ENCODE measurements at places on chromosomes 1 and 21.

GRCh38 chr1:20191266-20191825 is 5.0 kb upstream of the PLA2G2C start:
- no peak for DNase-seq

- DNase-seq = no peak
These were observed 22.8 kb downstream of the HFM1 start for GRCh38 chr1:91381844-91382243.

DNA sequence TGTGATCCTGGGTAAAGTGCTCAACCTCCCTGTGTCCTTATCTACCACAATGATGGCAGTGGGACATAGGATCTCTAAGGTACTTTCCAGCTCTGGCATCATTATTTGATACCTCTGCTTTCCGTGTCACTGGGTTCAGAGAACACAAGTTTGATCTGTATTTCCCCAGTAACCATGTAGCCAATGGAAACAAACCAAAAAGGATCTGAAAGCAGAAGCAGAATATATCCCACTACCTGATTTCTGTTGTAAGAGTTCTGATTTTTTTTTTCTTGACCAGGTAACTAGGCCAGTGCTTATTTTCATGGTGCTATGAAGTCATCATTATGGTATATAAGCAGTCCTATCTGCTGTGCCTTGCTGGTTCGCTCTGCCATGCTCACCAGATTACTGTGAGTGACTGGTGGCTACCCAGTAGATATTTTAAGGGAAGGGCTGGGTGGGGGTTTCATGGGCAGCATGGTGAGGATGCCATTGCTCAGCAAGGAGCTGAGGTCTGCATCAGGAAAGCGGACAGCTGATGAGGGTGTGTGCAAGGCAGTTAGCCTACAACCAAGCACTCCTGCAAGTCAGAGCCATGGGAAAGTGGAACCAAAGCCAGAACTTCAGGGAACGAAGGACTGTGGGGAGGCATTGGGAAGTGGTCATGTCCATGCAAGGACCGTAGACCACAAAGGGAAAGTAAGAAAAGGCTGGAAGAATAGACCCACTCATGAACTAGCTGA is 104.9 kb upstream of the EDEM3 start:
- no peak for DNase-seq

GRCh38 chr1:48969971-48970370 is 193.3 kb upstream of the BEND5 start:
- DNase-seq = no peak

DNA sequence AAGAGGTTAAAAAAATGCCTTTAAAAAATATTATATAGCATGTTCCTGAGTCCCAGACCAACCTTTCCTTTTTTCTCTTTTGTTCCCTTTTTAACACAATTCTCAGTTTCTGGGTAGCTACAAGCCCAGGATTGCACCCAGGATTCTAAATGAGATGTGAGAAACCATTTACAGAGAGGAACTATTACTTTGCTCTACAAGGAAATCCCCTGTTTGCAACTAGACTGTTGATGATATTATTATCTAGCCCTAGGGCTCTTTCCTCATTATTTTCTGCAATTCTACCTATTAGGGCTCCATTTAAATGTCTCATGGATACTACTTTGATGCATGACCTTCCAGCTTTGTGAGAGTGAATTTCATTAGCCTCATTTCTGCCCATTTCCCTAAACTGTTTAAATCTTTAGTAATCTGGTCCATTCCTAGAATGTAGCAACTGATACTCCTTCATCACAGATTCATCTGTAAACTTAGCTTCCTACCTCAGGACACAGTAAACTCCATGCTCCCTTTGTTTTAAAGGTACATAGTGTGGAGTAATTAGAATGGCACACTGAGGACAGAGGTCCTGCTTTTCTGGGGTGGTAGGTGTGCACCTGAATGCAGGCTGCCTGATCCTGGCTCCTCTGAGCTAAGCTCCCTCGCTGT is 7.1 kb upstream of the KIF14 start:
- no peak for DNase-seq

DNA sequence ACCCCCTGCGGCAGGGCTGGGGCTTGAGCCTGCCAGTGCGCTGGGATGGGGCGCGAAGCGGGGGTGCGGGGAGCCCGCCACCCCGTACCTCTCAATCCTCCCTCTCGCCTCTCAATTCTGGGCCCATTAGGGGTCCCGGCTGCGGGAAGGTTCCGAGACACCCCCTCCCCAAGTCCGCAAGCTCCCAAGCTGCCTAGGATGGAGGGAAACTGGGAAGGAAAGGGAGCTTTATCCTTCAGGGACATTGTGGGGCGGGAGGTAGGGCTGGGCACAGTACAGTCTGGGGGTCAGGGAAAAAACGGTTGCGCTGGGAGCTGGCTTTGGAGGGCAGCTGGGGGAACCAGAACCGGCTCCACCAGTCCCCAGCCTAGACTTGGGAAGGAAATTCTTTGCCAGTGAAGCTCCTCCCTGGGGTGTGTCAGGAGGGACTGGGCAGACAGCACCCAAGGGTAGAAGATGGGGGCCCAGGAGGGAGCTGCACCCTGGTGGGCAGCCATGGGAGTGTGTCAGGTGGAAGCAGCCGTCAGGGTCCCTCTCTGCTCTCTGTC is 904 bp downstream of the GJB3 start:
- no peak for DNase-seq

- no peak for DNase-seq
These were observed 576.2 kb downstream of the PTPRU start for GRCh38 chr1:29812408-29813135.

DNA sequence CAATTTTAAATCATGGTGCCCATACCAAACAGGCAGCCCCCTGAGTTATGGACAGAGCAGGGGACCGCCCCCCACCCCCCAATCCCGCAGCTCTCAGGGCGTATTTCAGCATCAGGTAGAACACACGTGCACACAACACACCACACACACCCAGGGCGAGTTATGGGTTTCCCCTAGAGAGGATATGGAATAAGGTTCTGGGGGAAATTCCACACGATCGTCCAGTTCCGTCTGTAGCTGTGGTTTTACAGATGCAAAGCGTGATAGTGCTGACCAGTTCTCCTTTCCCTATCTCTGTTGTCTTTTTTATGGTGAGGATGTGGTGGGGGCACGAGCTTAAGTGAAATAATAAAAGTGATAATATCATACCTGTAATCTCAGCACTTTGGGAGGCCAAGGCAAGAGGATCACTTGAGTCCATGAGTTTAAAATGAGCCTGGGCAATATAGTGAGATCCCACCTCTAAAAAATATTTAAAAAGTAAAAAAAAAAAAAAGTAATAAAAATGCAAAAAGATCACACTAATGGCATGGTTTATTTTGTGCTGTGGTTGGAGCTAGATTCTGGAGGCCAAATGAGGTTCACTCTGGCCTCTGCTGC is 25.1 kb downstream of the C2CD2 start:
- DNase-seq = no peak

DNA sequence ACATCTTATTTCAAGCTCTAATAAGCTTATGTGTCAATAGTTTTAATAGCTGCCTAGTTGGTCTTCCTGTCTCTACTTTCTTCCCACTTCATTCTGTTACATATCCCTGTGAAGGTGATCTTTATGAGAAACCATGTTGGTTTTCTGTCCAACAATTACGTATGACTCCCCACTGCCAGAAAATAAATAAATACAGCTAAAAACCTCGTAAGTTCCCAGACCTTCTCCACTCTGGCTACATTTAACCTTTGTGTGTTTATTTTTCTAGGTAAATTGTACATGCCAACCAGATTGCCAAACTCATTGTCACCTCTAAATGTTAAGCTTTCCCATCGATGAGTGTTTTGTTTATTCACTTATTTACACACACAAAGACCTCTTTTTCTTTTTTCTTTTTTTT is 147.2 kb downstream of the CRB1 start:
- DNase-seq = no peak

- DNase-seq = no peak
These were observed 33.4 kb upstream of the C1orf198 start for GRCh38 chr1:230901671-230902070.

- no peak for DNase-seq
These were observed 167.3 kb downstream of the FASLG start for GRCh38 chr1:172826096-172826741.

- no peak for DNase-seq
These were observed 12.5 kb downstream of the S100A7A start for GRCh38 chr1:153428791-153429190.

DNA sequence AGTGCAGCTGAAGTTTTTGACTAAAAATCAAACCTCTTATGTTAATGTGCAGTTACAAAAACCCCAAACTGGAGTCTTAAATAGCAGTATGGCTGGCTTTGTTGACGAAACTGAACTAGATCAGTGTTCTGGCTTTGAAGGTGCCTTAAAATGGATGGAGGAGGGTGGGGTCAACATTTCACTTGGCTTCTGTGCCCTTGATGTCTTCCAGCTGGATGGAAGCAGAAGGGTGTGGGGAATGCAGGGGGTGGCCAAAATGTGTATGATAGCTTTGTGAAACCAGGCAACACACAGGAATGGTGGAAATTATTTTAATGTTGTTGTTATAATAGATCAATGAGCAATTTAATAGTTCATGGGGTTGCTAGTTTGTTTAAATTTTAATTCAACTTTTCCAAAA is 96.8 kb upstream of the C1orf105 start:
- no peak for DNase-seq

DNA sequence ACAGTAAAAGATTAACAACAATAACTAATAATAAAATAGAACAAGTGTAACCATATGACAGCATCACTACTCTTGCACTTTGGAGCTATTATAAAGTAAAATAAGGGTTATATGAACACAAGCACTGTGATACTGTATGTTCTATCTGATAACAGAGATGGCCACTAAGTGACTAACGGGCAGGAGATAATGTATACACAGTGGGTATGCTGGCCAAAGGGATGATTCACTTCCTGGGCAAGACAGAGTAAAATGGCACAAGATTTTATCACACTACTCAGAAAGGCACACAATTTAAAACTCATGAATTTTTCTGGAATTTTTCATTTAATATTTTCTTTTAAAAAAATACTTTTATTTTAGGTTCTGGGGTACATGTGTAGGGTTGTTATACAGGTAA is 12.3 kb downstream of the SLC9C2 start:
- DNase-seq = no peak

DNA sequence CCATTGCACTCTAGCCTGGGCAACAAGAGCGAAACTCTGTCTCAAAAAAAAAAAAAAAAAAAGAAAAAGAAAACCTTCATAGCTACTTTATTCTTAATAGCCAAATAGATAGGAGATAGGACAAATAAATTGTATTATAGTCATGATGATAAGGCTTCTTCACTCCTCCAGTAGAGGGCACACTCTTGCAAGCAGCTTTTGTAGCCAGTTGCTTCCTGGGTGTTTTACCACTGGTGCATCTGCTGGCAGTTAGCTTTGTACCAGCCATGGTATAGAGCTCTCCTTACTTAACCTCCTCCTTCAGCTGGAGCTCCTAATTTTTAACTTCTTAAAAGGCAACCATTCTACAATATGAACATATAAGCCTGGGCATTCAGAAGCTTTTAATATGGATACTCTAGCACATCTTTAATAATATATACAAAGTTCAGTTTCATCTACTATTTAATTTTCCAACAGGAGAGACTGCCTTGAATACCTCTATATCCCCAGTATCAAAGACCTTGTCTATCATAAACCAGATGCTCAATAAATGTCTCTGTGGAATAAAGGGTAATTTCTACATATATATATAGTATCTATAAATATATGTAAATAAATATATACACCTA is 35.8 kb downstream of the EVI5 start:
- DNase-seq = peak; percentile 5

- no peak for DNase-seq
These were observed 111.6 kb upstream of the ERRFI1 start for GRCh38 chr1:8137481-8138244.

GRCh38 chr1:15328351-15329103 is 81.2 kb upstream of the EFHD2 start:
- no peak for DNase-seq

- no peak for DNase-seq
These were observed 16.4 kb upstream of the USP25 start for GRCh38 chr21:15713412-15713811.

- DNase-seq = no peak
These were observed 8.6 kb downstream of the C1orf35 start for GRCh38 chr1:228094432-228095016.

DNA sequence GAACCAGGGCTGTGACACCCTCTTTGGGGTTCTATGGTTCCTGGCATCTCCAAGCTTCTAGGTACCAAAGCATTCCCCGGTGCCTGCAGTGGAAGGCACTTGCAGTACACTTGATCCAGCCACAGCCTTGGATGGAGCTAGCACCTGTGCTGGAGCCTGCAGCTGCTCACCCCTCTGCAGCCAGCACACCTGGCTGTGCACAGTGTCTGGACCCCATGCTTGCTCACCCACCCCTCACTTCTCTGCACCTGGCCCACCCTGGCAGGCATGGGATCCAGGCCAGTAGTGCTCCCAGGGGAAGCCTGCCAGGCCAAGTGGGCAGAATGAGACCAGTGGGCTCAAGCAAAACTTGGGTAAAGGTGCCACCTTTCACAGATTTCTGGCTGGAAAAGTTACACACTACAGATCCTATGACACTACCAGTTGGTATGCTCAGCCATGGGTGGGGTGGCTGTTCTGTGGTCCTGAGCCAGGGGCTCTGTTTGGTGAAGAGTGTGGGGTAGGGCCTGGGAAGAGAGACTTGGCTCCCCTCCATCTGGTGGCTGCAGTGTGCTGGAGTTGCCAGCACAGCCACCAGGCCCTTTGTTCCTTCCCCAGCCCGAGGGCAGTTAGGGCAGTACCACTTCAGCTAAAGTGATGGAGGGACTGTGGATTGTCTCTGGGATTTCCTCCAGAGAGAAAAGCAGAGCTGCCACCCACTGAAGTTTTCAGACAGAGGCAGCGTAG is 157.8 kb upstream of the LRRC7 start:
- DNase-seq = no peak

- no peak for DNase-seq
These were observed 93.5 kb upstream of the CAMK1G start for GRCh38 chr1:209490013-209490412.

- no peak for DNase-seq
These were observed 35.5 kb downstream of the H3-3A start for GRCh38 chr1:226097866-226098625.

DNA sequence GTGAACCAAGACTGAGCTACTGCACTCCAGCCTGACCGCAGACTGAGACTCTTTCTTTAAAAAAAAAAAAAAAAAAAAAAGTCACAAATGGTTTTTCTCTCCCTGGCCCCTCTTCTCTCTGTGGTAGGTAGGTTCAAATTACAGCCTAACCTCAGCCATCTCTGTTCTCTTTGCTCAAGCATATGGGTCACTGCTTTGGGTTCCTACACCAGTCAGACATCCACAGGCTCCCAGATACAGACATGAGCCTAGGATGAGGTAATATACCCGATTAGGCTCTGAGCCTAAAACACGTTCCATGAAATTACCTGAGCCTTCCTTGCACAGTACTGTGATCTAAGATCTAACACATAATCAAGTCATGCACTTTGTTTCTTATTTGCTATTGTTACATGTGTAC is 90.5 kb upstream of the JAK1 start:
- no peak for DNase-seq

GRCh38 chr1:38029081-38029681 is 16.6 kb downstream of the UTP11 start:
- no peak for DNase-seq
